Renal pelvis (tissue), 12 donors: ENCODE measurements at places on chromosomes 4 and X.

- no peak for DNase-seq
Measured at GRCh38 chr4:113390850-113391249, 341.4 kb downstream of the ANK2 start.

DNA sequence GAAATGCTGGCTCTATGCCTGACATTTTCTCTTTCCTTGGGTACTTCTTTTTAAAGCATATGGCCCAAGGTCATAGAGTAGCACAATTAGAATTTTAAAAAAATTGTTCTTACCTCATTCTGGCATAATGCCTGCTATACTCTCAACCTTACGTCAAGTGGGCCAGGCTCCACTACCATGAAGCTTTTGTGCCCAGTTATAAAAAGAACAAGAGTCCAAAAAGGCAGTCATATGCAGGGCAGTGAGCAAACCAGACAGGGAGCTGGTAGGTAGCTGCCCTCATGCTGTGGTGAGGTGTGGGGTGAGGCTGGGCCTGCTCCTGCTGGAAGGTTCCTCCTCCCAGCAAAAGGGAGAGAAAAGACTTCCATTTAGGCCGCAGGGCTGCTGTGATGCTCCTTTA is 64.4 kb upstream of the UCP1 start:
- no peak for DNase-seq

DNA sequence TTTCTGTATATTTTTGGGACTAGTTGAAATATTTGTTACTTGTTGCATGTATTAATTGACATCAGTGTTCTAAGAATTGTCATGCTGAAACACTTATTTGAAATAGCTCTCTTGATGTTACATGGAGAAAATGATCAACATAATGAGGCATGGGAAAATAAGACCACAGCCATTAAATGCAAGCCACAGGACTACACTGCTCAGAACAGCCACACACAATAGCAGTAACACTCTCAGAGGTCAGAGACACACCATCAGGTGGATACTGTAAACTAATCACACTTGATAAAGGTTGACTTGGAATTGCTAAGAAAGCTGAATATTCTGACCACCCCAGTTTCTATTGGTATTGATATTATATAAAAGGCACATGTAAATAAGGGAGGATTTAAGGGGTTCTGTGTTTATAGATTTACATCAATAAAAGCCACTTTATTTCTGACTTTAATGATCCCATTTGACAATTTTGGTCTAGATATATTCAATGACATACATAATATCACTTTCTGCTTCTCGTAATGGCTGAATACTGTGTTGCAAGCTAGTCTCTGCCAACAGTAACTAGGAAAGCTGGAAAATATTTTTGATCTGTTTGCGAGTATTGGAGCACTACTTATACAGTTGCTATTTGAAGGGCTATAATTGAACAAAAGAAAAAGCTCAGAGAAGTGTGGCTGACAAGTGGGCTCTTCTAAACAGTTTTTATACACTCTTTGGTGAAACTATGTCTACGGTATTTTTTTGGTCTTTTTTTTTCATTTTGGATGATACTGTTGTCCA is 876.5 kb upstream of the INTU start:
- DNase-seq: no peak

DNA sequence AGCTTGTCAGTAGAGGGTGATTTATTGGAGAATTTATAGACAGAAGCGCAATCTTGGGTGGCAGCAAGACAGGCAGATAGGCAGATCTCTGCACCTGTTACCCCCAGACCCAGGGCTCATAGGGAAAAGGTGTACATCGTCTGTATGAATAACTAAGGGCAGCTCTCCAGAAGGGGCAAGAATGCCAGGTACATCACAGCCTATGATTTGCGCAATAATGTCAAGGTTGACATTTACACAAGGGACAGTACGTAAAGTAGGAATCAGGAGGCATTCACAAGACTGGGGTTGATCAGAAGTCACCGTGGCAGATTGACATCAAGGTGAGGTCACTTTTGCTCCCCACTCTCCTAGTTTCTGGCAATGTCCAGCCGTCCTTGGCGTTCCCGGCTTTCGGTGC is 524.1 kb downstream of the TRIML1 start:
- DNase-seq: no peak

DNA sequence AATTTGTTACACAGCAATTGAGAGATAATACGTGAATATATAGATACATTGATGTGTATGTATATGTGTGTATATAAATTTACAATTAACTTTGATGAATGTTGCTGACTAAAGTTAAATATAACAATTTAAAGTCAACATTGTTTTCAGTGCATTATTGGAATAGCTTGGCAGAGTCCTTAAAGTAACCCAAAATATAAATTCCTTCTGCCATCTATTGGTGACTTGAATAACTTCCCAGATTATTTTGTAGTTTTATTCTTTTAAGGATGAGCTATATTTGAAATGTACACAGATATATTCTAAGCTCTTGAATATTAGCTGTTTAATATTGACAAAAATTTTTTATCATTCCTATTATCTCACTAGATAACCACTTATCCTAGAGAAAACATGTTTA is 298.2 kb upstream of the FSTL5 start:
- DNase-seq: no peak

- no peak for DNase-seq
Measured at GRCh38 chr4:957231-957580, 16.2 kb downstream of the DGKQ start.

GRCh38 chr4:26632916-26633315 is 49.0 kb downstream of the TBC1D19 start:
- DNase-seq: no peak

DNA sequence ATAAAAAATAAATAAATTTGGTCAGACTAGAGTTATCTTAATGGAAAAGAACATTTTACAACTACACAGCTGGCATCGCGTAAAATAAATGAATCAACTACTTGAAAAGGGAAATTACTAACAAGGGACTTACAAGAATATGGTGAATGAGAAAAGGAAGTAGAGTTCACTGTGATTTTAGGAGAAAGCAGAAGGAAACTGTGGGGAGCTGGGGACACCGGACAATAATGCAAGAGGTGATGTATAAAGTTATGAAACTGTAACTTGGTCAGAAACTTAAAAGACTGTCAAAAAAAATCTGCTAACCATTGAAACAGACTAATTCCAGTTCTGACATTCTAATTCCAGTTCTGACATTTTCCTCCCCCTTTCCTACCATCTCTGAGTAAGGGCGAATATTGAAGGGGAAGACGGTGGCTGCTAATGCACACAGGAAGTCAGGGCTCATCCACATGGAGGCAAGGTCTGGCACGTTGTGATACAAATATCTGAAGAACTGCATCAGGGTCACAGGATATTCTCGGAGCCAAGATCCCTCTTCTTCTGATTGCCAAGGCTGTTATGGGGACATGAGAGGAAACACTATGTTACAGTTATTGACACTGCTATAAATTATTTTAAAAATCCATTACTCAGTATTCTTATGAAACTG is 170.5 kb downstream of the CDS1 start:
- no peak for DNase-seq

- DNase-seq: no peak
Measured at GRCh38 chr4:56326363-56326762, 60.9 kb downstream of the AASDH start.

GRCh38 chr4:98662626-98663225 is 4.3 kb upstream of the TSPAN5 start:
- no peak for DNase-seq

DNA sequence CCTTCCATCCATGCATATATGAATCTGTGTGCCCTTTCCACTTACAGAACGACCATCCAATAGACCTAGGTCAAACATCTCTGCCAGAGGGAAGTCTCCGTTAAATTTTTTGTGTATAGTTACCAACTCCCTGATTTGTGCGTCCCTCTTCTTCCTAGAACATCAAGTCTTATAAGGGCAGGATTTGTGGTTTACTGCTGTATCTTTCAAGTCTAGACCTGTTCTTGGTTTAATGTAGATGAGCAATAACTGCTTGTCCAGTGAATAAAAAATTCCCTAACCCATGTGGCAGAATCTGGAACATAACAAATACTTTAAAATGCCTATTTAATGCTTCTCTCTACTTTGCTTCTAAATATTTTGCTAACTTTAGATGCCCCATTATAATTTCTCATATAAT is 988.8 kb downstream of the RAPGEF2 start:
- no peak for DNase-seq

- DNase-seq: no peak
Measured at GRCh38 chr4:37646247-37646646, 39.9 kb downstream of the RELL1 start.

DNA sequence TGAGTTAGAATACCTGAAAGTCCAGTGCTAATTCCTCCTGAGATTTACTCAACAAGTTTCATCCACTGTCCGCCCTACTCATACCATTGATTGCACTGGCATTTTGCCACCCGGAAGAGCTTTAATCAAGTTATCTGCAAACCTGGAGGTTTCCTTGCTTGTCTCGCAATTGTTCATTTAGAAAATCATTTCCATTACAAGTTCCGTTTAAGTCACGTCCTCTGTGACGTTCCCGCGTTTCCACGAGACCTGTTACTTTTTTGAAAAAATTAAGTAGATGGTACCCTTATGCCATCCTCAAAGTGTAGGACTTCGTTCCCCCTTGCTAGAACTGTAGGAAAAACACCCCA is 761 bp upstream of the FRYL start:
- no peak for DNase-seq

- DNase-seq: no peak
Measured at GRCh38 chrX:11629593-11630211, 36.0 kb downstream of the ARHGAP6 start.

GRCh38 chrX:130165181-130165702 is 399 bp downstream of the AIFM1 start:
- DNase-seq: no peak

- no peak for DNase-seq
Measured at GRCh38 chrX:118730500-118731247, 3.3 kb downstream of the IL13RA1 start.

GRCh38 chr4:41822325-41822724 is 73.8 kb upstream of the PHOX2B start:
- DNase-seq: no peak

DNA sequence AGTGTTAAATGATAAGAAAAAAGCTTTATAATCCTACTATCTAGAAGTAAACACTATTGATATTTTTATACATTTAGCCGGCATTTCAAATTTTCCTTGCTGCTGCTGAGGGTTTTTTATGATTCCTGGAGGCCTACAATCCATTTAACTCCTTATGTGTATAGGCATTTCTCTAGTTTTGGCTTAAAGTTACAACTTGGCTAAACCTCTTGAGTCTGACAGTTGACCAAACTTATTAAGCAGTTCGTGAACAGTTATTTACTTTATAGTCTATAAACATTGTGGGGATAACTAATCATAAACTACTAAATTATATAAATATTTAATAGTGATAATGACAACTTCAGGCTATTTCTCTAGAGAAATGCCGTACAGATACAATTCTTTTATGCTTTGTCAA is 141.9 kb downstream of the ADGRL3 start:
- no peak for DNase-seq

GRCh38 chr4:82429728-82430192 is 502 bp downstream of the HNRNPDL start:
- DNase-seq: no peak

GRCh38 chr4:151204925-151205524 is 71.9 kb upstream of the PRSS48 start:
- no peak for DNase-seq

DNA sequence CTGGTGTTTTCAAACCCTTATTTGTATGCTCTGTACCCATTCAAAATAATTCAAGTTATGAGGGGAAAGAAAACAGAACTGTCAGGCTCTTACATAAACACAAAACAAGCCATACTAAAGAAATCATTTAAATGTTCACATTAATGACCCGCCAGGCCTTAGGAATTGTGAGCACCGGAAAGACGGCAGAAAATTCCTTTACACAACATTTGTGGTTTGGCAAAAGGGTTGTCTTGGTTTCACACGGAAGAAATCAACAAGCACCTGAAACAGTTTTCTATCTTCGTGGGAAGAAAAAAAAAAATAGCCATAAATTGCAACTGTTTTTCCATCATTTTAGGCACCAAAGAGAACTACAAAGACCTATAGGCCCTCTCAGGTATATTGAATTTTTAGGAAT is 188.5 kb upstream of the FTHL17 start:
- DNase-seq: no peak

GRCh38 chr4:30450474-30450873 is 269.7 kb upstream of the PCDH7 start:
- peak; percentile 31 for DNase-seq

GRCh38 chr4:56619160-56619559 is 61.9 kb downstream of the HOPX start:
- no peak for DNase-seq

DNA sequence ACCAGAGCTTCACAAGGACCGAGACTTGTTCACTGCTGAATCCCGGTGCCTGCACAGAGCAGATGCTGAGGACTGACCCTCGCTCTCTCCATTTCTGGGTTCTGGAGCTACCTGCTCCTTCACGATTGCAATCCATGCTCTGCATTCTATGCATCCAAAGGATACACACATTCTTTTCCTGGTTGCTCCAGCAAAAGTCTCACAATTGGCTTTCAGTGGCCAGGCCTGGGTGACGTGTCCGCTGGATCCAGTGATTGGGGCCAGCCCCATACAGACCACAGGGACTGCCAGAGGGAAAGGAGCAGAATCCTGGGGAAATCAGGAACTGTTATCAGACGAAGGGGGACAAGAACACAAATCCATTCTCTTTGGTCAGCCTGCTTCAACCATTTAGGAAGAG is 14.9 kb upstream of the CDKN2AIP start:
- no peak for DNase-seq

DNA sequence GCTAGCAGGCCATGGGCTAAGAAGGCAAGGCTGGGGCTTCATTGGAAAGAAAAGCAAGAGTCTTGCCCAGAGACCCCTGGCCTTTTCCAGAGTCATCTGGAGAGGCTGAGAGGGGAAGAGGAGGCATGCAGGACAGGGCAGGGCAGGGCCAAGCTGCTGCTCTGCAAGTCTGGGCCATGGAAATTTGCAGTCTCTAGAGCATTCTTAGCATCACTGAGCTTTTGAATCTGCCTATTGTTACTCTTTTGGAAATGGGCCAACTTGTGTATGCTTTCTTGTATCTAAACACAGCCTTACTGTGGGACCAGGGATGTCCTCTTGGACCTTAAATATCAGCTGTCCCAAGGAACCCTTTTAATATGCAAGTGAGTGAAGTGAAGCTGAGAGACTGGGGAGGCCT is 560.5 kb downstream of the MID1IP1 start:
- DNase-seq: no peak

GRCh38 chrX:132022198-132022966 is 720 bp upstream of the STK26 start:
- DNase-seq: no peak

- DNase-seq: no peak
Measured at GRCh38 chrX:84219551-84219950, 31.6 kb upstream of the RPS6KA6 start.

DNA sequence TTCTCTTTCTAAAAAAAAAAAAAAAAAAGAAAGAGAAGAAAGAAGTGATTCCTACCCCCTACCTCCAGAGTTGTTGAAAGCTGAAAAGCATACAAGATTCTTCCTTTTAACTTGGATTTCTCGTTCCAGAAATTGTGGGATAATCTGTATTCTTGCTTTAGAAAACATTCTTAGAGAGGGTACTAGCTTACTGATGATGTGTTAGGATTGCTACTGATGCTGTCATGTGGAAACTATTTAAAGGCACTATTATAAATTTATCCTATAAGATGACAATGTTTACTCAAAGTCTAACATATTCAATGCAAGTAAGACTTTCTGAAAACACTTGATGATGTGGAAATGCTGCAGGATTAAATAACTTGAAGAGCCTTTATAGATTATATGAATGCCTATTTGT is 204.0 kb upstream of the PUDP start:
- DNase-seq: no peak
